ENCODE measurements at places on chromosomes 1 and 21.

DNA sequence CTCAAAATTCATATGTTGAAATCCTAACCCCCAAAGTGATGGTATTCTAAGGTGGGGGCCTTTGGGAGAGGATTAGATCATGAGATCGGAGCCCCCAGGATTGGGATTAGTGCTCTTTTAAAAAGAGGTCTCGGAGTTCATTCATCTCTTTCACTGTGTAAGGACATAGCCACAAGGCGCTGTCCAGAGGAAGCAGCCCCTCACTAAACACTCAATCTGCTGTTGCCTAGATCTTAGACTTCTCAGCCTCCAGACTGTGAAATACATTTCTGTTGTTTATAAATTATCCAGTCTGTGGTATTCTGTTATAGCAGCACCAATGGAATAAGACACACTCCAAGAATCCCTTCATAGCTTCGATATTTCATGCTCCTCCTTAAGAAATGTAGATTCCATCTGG lies 12.4 kb upstream of the TIAM1 start:
- DNase-seq: no peak

- DNase-seq: no peak
Observed at GRCh38 chr1:26197813-26198212, 7.4 kb downstream of the CATSPER4 start.

GRCh38 chr1:246214708-246215509 lies 292.2 kb downstream of the SMYD3 start:
- DNase-seq: no peak

DNA sequence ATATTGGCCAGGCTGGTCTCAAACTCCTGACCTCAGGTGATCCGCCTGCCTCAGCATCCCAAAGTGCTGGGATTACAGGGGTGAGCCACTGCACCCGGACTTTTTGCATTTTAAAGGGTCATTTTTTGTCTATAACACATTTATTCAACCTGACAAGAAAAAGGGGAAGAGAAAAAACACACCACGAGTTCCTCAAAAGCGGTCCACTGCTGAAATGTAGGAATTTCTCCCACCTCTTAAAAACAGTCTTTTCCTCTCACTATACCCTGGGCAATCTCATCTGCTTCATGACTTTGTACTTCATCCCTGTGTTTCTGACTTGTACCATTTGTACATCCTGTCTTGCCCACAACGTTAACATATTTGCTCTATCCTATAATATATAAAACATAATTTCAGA lies 413.3 kb upstream of the PTBP2 start:
- DNase-seq: no peak

DNA sequence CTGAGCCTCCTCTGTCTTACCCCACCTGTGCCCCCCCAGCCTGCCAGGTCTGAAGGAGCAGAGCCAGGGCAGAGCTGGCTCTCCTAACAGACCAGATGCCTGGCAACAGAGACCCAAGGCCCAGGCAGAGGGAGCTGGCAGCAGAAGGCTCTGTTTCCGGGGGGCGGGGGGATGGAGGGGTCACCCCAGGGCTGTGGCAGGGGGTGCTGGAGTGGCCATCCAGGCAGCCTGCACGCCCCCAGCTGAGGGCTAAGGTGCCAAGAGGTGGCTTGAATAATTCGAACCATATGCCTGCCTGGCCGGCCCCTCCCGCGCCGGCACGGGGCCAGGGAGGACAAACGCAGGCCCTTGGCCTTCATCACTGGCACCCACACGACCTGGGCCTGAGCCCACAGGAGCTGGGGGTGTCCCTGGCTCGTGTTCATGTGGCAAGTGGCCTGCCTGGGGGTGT lies 16.0 kb upstream of the PLEKHG5 start:
- DNase-seq: no peak

DNA sequence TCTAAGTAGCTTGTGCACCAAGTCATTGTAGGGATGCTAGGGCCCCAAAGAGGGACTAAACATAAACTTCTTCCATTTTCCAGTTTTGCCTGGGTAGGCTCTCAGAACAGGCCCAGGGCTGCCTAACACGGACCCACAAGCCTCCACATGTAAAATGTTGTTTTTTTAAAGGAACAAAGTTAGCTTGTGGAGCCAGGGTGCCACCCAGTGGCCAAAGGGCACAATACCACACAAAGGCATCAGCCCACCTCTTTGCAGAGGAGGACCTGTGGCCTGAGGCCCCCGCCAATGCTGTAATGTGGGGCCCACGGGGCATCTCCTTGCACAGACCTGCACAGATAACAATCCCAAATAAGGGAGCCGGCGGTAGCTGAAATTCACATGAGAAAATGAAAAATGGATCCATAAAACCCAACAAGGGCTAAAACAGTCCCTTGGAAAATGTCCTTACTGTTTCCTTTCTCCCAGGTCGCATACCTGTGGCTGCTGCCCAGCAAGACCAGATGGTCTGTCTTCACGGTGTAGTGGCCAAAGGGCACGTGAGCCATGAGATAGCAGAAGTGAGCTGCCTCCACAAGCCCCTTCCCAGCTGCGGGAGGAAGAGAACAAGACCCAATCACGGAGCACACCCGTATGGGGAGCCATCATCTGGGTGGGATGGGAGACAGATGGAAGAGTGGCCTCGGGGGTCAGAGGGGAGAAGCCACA lies 23.8 kb downstream of the SEC16B start:
- DNase-seq: peak; percentile 63

DNA sequence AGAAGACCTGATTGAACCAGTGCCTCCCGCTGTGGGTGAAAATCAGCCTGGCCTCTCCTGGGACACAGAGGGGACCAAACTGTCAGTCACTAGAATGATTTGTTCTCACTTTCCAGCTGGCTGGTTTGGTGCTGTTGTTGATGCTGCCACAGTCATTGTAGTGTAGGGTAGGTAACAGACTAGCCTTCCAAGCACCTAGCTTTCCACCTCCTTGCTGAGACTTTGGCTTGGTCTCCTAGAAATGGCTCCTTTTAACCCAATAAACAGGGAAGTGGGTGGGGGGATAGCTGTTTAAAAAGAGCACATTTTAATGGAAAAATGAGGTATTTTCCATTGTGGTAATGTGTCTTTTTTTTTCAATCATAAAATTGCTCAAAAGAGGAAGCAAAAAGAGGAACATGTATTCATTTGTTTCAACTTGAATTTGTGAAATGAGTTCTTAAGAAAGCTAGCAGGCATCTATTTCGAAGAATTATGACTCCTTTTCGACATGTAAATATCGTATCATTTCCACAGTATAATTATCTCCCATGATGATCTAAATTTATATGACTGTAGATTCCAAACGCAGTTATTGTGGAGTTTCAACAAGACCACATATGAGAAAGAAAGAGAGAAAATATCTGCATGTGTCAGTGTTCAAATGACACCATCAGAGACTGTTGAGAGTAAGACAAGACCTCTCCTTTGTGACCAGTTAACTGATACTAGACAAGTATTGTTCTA lies 190.1 kb downstream of the HLX start:
- DNase-seq: no peak

GRCh38 chr1:19210772-19211549 lies 895 bp upstream of the UBR4 start:
- no peak for DNase-seq

DNA sequence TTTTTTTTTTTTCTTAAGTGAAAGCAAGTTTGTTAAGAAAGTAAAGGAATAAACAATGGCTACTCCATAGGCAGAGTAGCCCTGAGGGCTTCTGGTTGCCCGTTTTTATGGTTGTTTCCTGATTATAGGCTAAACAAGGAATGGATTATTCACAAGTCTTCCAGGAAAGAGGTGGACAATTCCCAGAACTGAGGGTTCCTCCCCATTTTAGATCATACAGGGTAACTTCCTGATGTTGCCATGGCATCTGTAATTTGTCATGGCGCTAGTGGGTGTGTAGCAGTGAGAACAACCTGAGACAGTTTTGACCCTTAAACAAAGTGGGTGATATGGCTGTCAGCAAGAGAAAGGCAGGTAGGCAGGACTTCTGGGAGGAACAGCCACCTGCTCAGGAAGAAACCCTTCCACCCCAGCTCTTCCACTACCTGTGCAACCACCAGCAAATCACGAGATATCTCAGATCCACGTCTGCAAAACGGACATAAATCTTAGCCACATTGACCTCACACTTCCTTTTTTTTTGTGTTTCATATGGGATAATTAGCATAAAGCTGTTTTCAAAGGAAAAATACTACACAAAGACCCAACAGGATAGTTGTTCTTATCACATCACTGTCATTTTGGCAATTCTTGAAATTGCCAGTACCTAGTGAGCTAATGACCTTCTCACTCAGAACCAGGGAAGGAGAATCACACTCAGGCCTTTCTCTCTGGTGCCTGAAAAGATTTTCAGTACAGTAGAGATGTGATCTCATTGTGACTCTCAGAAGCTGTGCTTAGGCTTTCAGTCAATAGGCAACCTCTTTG lies 34.8 kb upstream of the DUSP10 start:
- no peak for DNase-seq

DNA sequence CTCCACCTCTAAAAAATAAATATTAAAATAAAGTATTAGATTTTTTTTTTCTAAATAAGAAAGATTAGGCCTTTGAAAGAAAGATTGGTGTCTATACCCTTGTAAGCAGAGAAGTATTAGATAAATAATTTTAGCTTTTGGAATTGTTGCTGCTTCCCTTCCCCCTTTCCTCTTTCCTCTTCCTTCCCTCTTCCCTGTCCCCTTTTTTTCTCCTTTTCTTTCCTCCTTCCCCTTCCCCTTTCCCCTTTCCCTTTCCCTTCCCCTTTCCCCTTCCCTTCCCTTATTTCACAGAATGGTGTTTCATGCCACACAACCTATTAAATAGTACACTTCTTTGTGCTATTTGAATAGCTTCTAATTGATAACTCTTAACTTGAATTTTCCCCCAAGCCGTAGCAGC lies 69.8 kb upstream of the QSOX1 start:
- no peak for DNase-seq

GRCh38 chr1:61058483-61059245 lies 23.7 kb upstream of the NFIA start:
- no peak for DNase-seq

Data from Peyer's patch (tissue), 4 donors.